ENCODE measurements at places on chromosomes 2 and 18.

- no peak for DNase-seq
Measured at GRCh38 chr2:37052600-37053332, 31.4 kb downstream of the HEATR5B start.

GRCh38 chr2:189046320-189046719 lies 72.1 kb downstream of the COL3A1 start:
- no peak for DNase-seq

DNA sequence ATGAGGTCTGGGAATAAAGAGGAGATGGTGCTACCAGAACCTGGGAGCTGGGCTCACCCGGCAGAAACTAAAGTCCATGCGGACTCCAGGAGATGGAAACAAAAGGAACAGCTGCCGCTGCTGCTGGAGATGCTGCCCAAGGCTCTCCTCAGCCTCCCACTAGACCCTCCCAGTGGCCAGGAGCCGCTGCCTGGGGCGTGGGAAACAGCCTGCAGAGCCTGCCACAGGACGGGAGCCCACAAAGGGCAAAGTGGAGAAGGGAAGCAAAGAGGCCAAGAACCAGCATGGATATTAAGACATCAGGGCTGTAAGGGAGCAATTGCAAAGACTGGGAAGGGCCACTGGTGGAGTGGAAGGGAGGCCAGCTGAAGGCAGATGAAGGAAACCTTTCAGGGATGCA lies 179.6 kb downstream of the NCK2 start:
- no peak for DNase-seq

GRCh38 chr2:27072920-27073319 lies 1.5 kb upstream of the OST4 start:
- no peak for DNase-seq

GRCh38 chr2:188623995-188624643 lies 332.4 kb downstream of the GULP1 start:
- no peak for DNase-seq

- no peak for DNase-seq
Measured at GRCh38 chr2:96409081-96409819, 73.7 kb downstream of the NCAPH start.

DNA sequence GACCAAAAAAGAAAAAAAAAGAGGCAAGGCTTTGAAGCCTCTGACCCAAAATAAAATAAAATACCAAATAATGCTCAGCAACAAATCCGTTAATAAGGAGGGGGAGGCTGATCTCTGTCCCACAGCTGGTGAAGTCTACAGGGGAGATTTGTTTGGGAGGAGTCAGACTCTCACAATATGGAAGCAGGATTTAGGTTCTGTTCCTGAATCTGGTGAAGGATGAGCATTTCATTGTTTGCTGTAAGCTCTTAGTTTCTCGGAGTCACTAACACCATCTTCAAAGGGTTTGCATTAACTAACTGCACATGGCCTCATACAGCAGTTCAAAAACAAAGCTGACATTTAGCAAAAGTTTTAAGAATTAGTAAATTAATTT lies 339.4 kb upstream of the TNP1 start:
- no peak for DNase-seq

DNA sequence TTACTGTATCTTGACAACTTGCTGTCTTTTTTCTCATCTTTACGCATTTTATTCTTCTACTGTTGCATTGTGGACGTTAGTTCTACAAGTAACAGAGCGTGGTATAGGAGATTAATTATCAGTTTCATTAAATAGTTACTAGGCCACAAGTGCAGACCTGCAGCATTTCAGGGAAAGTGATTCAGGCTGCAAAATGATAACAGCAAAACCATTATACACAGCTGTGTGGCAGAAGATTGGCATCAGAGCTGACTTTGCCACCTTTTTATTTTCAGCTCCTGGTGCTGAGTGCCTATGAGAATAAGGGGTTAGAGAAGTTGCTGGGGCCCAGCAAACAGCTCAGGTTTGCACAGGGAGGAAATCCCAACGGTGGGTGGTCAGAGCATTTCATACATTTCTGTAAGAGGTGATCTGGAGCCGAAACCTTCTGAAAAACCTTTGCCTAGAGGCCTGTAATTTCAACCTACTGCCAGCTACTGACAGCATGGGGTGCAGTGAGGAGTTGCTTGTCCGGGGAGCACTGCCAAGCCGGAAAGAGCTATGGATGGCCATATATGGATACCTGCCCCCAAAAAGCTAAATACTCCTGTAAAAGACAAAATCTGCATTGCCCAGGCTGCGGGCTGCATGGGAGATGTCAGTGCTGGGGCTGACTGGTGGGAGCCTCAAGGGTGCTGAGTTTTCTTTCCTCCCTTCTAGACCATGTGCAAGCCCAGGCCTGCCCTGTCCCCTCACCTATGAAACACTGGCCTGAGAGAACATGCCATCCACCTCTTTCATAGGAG lies 2.7 kb upstream of the CCBE1 start:
- DNase-seq = no peak

GRCh38 chr18:41850781-41851180 lies 104.3 kb upstream of the PIK3C3 start:
- DNase-seq = no peak

GRCh38 chr18:48879008-48879431 lies 71.7 kb downstream of the SMAD7 start:
- DNase-seq = no peak

- no peak for DNase-seq
Measured at GRCh38 chr2:65450810-65451209, 18.4 kb upstream of the SPRED2 start.

GRCh38 chr2:138752197-138752956 lies 27.8 kb downstream of the NXPH2 start:
- no peak for DNase-seq

- DNase-seq = no peak
Measured at GRCh38 chr2:53403792-53404413, 363.7 kb upstream of the CHAC2 start.

- DNase-seq = no peak
Measured at GRCh38 chr2:142200062-142200461, 69.2 kb upstream of the LRP1B start.

DNA sequence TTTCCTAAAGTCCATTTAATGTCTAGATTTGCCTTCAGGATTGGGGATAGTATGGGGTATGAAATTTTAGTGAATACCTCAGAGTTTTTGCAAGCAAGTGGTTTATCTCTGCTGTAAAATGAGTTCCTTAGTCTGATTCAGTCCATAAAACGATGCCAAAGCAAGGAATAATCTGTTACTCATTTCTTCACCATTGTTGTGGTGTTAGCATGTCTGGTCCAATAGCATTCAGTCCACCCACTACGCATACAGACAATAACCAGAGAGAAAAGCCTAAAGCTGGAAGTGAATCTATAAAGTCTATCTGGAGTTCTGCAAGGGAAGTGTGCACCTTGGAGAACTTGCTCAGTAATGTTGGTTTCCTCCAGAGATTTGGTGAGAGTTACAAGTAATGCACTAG lies 12.9 kb upstream of the DPP4 start:
- DNase-seq = no peak

DNA sequence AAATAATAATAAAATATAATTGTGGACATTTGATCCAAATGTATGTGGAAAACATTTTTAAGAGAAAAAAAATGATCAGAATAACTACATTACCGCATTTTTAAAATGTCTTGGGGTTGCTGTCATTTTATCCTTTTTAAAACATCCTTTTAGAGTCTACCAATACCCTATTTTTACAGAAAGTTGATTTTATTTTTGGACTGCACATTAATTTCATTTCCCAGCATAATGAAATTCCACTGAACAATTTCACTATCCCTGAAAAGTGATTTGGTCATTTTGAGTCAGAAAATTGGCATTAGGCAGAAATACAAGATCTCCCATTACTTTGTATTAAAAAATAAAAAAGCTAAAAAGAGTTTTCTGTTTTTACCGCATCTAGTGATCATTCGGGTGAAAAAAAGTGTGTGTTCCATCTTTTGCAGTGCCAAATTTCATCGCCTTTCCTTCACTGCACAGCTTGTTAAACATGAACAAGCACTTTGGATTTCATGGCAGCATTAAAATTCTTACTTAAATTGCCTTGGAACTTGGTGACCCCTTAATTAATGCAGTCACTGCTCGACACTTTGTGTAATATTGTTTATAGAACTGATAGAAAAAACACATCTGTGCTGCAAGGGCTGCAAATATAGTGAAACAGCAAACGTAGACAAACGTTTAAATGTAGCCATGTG lies 611.7 kb downstream of the TSN start:
- no peak for DNase-seq

- DNase-seq = no peak
Measured at GRCh38 chr2:162021516-162022058, 52.4 kb downstream of the DPP4 start.

DNA sequence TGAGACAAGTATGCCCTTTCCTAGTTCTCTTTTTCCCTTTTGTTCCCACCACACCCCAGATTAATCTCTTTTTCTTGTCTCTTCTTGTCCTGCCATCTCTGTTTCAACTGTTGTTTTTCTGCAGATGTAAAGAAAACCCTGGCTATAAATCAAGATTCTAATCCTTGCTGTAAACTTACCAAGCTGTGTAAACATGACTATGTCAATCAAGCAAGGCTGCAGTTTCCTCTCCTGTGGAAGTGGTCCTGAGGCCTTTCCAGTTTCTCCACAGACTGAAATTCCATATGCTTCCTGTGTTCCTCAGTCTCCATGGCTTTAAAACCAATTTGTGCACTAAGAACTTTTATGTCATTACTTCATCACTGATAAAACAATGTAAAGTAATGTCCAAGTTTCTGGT lies 288.8 kb upstream of the PIK3C3 start:
- DNase-seq = no peak

DNA sequence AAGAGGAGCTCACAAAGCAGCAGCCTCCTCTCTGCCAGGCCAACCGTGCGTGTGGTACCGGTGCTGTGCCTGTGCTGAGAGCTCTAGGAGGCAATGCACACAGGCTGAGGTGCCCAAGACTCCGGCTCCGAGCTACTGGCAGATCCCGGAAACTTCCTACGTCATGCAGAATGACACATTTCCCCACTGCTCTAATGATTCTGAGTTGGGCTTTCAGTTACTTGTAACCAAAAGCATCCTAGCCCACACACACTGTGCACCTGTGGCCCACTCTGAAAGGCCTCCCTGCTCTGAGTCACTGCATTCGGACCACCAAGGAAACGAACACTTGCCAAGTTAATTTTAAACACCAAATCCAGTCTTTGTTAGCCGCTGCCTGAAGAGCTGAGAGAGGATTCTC lies 9.3 kb upstream of the RNU4ATAC start:
- no peak for DNase-seq

DNA sequence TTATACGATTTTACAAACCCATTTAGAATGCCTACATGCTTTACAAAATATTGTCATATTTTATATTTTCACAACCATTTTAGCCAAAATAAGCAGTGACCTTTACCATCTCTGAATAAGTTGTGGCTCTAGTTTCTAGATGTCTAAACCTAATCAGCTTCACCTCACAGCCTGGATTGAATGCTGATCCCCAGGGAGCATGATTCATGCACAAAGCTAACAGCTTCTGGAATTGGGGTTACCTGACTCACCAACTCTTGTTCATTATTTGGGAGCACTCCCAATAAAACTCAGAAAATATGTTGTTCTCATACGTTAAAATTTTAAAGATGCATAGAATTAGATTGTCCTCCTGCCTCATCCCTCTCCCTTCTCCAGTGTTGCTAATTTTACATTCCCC lies 611.7 kb upstream of the NETO1 start:
- no peak for DNase-seq

- DNase-seq = no peak
Measured at GRCh38 chr2:65868177-65868576, 435.8 kb upstream of the SPRED2 start.

- no peak for DNase-seq
Measured at GRCh38 chr2:159438284-159438683, 151.8 kb upstream of the WDSUB1 start.

GRCh38 chr18:29076645-29077044 lies 899.7 kb upstream of the CDH2 start:
- DNase-seq = no peak

- no peak for DNase-seq
Measured at GRCh38 chr18:46346896-46347630, 242.9 kb downstream of the HAUS1 start.

GRCh38 chr2:241071677-241072111 lies 30.4 kb downstream of the MTERF4 start:
- DNase-seq = no peak

GRCh38 chr18:3595369-3596273 lies 145.6 kb downstream of the TGIF1 start:
- no peak for DNase-seq

DNA sequence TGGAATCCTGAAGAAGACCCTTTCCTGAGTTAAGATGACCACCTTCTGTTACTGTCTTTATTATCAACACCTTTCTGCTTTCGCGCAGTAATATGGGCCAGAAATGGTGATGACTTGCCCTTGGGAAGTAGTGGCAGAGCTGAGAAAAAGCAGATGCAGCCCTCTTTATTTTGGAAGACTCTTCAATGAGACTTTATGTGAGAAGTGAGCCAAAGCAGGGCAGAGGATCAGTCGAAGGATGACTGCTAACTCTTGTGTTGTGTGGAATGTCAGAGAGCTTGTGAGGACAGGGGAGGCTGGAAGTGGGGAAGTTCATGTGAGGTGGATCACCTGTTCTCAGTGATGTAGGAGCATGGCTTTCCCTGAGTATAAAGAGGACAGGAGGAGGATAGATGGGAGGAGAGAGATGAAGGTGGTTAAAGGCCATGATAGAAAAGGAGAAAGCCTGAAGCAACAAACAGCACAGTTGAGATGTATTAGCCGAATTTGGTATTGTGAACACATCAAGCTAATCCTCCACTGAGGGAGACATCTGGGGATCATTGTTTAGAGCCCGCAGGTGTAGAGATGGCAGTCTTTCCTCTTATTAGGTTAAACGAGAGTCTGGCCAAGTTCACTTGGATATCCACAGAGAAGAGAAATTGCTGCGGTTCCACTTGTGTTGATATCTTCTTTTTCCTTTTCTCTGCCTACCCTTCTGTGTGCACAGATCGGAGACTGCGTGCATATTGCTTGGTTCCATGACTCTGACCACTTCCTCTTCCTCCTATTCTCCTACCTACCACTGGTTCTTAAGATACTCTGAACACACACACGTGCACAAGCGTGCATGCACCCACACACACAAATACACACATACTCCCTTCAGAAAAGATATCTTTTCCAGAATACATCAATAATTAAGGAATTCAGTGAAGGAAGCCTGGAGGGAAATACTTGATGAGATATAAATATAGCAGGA lies 67.4 kb downstream of the SLC9A2 start:
- DNase-seq = no peak

- DNase-seq = no peak
Measured at GRCh38 chr2:239250216-239251081, 150.4 kb downstream of the HDAC4 start.

- no peak for DNase-seq
Measured at GRCh38 chr2:118554616-118555015, 292.8 kb downstream of the EN1 start.

DNA sequence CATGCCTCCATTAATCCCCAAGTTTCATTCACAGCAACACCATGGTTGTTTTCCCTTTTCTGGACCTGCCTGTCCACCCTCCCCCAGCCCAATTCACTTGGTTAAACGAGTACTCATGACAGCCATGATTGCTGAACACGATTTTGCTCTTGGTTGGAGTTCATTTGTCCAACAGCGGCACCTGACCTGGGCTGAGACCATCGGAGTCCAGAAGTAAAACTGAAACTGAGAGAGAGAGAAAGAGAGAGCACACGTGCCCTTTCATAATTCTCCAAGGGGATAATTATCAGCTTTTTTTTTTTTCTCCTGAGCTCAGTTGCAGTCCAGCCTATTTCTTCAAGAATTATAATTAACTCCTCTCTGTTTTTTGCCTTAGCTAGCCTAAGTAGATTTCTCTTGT lies 13.7 kb upstream of the KIF5C start:
- DNase-seq = no peak
